ENCODE measurements at places on chromosomes 16 and 17.
A peak's percentile ranks its signal among the peaks of the same experiment; 100 is the strongest.

GRCh38 chr17:42132941-42133340, 10.3 kb downstream of the HSPB9 start:
- no peak for DNase-seq

GRCh38 chr16:20681821-20682760, 15.4 kb downstream of the ACSM1 start:
- no peak for DNase-seq

- no peak for DNase-seq
Observed at GRCh38 chr16:67399749-67400704, 6.7 kb upstream of the TPPP3 start.

DNA sequence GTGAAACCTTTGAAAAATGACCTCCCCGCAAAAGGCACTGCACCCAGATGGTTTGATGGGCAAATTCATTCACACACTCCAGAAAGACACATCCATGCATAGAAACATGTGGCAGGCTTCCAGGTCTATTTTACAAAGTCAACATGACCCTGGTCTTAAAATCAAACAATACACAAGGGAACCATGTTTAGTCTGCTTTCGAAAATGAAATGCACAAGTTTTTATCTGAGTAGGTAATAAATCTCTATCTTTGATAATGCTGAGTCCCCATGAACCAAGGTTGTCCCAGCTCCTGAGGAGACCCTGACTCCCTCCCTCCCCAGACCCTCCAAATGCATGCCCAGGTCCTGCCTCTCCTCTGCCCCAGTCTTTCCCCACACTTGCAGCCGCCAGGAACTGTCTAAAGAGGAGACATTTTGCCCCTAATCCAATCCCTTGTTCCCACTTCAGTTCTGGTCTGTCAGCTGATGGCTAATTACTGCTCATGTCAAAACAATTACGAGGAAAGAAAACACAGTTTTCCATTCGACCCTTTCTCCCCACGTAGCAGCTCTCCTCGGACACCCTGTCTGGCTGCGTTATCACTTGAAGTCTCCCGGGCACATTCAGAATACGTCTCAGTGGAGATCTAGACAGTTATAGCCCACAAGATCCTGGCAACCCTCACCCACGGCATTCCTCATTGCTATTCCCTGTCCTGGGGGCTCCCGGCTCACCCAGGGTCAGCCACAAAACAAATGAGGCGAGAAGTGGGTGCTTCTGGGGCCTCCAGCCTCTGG, 68.8 kb upstream of the RCVRN start:
- no peak for DNase-seq

DNA sequence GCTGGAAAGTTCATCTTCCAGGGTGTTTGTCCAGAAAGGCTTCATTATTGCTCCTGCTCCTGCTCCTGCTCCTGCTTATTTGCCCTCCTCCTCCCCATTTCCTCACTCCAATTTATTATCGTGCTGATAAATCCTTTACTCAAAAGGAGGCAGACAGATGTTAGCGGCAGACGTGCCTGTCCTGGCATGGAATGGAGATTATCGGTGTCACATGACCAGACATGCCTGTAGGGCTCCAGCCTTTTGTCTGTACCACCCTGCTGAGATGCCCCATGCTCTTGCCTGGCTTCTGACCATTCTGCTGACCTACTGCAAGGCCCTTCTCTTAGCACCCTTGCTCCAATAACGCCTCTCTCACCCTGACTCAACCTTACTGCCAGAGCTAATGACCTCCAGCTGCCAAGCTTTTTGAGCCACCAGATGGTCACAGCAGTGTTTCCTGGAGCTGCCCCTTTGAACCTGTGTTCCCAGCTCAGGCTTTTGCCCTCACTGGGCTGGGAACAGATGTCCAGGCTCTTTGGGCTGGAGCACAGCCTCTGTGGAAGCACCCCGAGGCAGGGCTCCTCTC, 12.8 kb downstream of the DNAH9 start:
- DNase-seq, result no peak

- no peak for DNase-seq
Observed at GRCh38 chr16:76345163-76345661, 68.0 kb downstream of the CNTNAP4 start.

GRCh38 chr17:1039123-1039507, 42.2 kb downstream of the TIMM22 start:
- no peak for DNase-seq

GRCh38 chr16:72960101-72960500, 87.8 kb downstream of the ZFHX3 start:
- no peak for DNase-seq

- no peak for DNase-seq
Observed at GRCh38 chr16:9854675-9855074, 327.6 kb downstream of the GRIN2A start.

DNA sequence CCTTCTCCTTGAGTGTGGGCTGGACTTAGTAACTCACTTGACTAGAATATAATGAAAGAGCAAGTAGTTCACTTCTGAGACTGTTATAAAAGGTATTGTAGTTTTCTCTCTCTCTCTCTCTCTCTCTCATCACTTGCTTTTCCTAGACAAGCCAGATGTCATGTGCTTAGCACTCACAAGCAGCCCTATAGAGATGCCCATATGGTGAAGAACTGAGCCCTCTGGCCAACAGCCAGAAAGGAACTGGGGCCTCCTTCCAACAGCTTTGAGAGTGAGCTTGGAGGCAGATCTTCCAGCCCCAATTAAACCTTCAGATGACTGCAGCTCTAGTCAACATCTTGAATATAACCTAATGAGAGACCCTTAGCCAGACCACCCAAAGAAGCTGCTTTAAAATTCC, 440.5 kb downstream of the GRIN2A start:
- DNase-seq, result no peak

- DNase-seq, result peak; percentile 45
Observed at GRCh38 chr16:75471723-75472633, 7.5 kb upstream of the TMEM170A start.

DNA sequence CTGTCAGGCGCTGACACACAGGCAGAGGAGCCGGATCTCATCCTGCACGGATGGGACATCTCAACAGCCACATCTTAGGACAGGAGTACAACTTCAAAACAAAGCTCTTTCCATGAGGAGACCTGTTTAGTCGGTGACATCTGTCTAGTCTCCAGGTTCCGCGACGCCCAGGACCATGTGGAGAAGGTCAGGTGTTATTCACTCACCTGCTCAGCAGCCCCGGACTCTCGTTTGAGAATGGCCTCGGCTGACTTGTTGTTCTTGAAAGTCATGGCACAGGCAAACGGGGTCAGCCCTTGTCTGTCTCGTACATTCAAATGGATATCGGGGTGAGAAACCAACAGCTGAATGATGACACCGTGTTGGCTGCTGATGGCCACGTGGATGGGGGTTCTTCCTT, 35.7 kb downstream of the CYB5D2 start:
- DNase-seq, result no peak

- no peak for DNase-seq
Observed at GRCh38 chr17:46100590-46100989, 92.6 kb downstream of the KANSL1 start.

DNA sequence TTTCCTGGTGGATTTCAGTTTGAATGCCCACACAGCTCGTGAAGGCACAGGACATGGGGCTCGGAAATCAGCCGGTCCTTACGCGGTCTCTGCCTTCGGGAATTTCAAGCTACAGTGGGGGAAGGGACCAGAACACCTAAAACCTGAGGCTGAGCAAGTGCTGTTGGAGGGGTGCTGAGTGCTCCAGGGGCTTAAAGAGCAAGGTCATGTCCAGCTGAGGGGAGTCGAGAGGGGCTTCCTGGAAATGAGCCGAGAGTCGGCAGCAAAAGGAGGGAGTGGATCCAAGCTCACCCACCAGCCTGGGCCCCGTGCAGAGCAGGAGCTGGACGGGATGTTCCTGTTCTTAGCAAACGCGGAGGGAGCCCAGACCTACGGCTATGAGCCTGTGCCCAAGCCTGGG, 73.2 kb upstream of the RPL38 start:
- no peak for DNase-seq

- no peak for DNase-seq
Observed at GRCh38 chr16:21959050-21959449, 5.9 kb downstream of the UQCRC2 start.

All from nephron progenitor cell (in vitro differentiated cells).